Common myeloid progenitor, CD34-positive (primary cell): ENCODE measurements at places on chromosomes 16 and 17.

- no peak for DNase-seq
Measured at GRCh38 chr16:89602952-89603590, 10.4 kb upstream of the DPEP1 start.

- peak; percentile 24 for DNase-seq
Measured at GRCh38 chr17:6454495-6455320, 10.5 kb downstream of the PIMREG start.

DNA sequence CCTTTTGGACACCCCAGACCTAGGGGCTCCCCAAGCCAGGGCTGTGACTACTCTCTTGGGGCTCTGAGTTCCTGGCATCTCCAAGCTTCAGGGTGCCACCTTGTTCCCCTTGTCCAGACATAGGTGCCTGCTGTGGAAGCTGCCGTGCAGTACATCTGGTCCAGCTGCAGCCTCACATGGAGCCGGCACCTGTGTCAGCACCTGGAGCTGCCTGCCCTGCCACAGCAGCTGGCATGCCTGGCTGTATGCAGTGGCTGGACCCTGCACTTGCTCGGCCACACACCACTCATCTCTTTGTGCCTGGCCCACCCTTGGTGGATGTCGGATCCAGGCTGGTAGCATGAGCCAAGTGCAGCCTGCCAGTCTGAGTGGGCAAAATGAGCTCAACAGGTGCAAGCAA lies 775.8 kb downstream of the CDH11 start:
- no peak for DNase-seq

DNA sequence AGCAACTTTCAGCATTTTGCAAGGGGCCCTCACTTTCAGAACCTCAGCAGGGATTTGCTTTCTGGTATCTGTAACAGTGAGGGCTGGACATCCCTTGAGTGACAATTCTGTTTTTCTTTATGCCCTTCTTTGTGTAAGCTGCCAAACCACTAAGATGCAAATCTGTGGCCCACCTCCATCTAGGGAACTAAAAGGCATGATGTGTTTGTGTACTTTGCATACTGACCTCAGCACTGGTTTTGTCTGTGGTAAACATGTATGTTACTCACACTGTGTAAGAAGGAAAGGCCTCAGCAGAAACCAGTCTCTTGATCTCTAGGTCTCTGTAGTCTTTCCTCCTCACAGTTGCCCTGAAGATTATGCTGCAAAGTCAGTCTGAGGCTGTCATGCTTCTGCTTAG lies 396.6 kb upstream of the DYNLRB2 start:
- DNase-seq = no peak

DNA sequence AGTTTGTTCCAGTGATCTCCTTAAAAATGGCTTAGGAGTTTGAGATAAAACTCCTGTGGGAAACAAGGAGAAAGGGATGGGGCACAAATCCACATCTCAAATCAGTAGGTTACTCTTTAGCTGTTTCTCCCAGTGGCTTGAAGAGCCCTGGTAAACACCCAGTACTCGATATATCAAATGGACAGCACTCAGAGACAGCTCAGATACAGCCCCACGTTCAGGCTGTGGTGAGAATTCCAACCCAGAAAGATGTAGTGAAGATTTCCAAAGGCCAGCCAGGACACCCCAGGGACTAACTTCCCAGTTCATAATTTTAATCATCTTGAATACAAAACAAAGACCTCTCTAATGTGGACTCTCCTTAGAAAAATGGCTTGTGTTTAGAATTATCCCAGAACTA lies 6.4 kb upstream of the VEZF1 start:
- no peak for DNase-seq
